K562 (cell line): ENCODE measurements at places on chromosomes 11 and 22. TPM values are rescaled to one million over a fixed set of nuclear protein-coding genes. Genes with fewer than 3 reads are reported as not detected.

The MMP27 gene
- not detected in 2 replicates for total RNA-seq

The ABCC8 gene
- 0.27 TPM in 1 of 2 replicates, not detected in the other for total RNA-seq

The OR4S2 gene
- total RNA-seq = not detected in 2 replicates

The ANO1 gene
- 0.13 TPM in 1 of 2 replicates, not detected in the other for total RNA-seq

The TREH gene
- not detected in 2 replicates for total RNA-seq

The CABP4 gene
- not detected in 2 replicates for total RNA-seq

The FAM118A gene
- 63.0 and 72.9 TPM in 2 replicates for total RNA-seq

The OR51B5 gene
- total RNA-seq = 109 and 120 TPM in 2 replicates

The LGR4 gene
- 4.7 and 5.8 TPM in 2 replicates for total RNA-seq

The SLC25A45 gene
- 0.92 and 2.2 TPM in 2 replicates for total RNA-seq

The CRYBA4 gene
- total RNA-seq = 3.3 and 3.9 TPM in 2 replicates

The GRAP2 gene
- 62.2 and 71.4 TPM in 2 replicates for total RNA-seq

The ADAMTS8 gene
- total RNA-seq = not detected in 2 replicates

The F2 gene
- total RNA-seq = 0.16 and 0.22 TPM in 2 replicates

The GAB4 gene
- total RNA-seq = 0.25 TPM in 1 of 2 replicates, not detected in the other

The THY1 gene
- 0.20 and 0.40 TPM in 2 replicates for total RNA-seq

The SAA4 gene
- not detected in 2 replicates for total RNA-seq

The TEX12 gene
- 0.31 and 0.62 TPM in 2 replicates for total RNA-seq

The TMEM126B gene
- 86.4 and 95.7 TPM in 2 replicates for total RNA-seq

The HTR3A gene
- not detected in 2 replicates for total RNA-seq

The MED17 gene
- 34.7 and 35.0 TPM in 2 replicates for total RNA-seq
